ENCODE measurements at places on chromosomes 12 and 14.

DNA sequence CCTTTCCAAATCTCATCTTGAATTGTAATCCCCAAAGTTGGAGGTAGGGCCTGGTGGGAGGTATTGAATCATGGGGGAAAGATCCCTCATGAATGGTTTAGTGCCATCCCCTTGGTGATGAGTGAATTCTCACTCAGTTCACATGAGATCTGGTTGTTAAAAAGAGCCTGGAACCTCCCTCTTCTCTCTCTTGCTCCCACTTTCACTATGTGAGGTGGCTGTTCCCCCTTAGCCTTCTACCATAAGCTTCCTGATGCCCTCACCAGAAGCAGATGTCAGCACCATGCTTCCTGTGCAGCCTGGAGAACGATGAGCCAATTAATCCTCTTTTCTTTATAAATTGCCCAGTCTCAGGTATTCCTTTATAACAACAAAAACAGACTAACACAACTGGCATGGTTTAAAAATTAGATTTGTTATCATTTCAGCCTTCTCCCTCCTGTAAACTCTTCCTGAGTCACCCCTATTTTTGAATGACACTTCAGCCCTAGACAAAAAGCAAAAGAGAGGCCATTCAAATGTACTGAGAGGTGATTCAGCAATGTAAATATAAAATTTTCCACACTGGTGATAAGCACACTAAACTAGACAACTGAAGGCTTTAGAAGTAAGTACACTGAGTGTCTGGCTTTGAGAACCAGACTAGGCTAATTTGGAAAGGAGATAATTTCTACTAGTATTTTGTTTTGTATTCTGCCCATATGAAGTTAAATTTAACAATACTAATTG lies 212.1 kb upstream of the ABCD2 start:
- DNase-seq = no peak

DNA sequence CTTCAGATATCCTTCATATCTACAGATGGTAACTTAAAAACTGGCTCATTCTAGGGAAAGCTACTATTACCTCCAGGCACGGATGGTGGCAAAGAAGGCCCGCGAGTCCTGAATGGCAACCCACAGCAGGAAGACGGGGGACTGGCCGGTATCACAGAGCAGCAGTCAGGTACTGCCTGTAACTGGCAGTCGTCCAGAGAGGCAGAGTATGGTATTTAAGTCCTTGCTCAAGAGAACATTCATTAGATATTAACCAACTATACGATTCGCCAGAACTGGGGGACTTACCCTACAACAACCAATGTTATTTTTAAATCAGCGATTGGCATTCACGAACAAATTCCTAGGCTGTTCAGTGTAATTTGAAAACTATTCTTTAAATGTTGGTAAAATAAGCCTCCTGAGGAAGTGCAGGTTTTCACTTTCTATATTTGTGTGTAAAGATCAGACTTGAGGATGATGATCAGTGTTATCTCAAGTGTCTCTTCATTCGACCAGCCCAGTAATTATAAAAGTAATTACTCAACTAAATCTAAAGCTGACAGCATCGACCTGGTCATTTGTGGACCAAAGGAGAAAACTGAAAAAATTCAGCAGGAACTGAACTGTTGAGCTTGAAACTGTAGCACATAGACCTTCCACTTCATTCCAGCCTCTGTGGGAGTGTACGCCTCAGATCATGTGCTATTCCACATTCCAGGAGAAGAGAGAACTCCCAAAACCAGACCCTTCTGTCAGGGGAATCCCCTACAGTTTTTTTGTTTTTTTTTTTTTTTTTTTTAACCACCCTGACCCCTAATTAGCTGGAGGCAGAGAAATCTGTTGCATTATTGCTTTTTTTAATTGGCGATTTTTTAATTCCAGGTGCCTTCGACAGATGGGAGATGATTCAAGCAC lies 75.6 kb downstream of the ESR2 start:
- no peak for DNase-seq

GRCh38 chr12:67145692-67146091 lies 123.5 kb upstream of the CAND1 start:
- no peak for DNase-seq

DNA sequence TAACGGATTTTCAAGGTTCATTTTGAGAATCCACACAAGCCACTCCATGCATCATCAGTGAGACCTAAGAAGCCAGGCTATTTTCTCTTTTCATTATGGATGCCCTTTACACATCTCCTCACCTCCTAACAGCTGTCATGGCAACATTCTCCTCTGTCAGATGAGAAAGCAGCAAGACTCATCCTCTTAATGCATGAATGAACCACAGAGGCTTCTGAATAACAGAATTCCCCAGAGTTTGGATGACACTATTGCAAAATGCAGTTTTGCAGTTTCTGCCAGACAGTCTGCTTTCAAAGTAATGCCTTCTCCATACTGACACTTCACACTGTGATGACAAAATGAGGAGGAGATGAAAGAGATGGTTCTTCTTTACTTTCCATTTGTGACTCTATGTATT lies 286.7 kb upstream of the GRIP1 start:
- DNase-seq = no peak

DNA sequence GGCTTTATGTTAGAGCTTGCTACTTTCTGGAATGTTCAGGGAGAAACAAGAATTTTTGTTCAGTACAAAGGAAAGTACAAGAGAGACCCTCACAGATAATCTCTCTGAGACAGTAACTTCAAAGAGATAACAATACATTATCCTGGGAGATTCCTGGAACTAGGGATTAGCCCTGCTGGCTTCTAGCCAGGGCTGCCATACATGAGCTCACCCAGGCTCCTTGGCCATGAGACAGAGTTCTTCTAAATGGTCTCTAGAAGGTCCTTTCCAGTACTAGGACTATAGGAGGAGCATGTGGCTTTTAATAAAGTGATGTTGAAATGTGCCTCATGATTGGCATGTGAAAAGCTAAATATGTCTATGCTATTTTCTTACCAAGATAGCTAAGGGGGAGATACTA lies 342.5 kb downstream of the EMP1 start:
- DNase-seq = no peak

DNA sequence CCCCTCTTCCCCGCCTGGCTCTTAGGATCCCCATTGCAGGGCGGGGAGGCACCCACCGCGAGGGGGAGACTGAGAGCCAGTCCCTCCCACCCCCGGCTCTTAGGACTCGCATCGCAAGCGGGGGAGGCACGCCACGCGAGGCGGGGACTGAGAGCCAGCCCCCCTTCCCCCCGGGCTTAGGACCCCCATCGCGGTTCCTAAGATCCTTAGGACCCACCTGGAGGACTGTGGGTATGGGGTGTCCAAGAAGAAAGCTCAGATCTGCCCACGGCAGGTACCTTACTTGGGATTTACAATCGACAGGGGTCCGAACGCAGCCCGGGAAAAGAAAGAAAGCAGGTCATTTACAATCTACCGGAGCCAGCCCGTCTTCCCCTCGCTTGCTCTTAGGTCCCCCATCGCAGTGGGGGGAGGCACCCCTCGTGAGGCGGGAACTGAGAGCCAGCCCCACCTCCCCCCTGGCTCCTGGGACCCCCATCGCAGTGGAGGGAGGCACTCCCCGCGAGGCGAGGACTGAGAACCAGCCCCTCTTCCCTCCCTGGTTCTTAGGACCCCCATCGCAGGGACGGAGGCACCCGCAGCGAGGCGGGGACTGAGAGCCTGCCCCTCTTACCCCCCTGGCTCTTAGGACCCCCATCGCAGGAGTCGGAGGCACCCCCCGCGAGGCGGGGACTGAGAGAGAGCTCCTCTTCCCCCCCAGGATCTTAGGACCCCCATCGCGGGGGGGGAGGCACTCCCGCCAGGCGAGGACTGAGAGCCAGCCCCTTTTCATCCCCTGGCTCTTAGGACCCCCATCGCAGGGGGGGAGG lies 43.7 kb downstream of the DDX11 start:
- no peak for DNase-seq

GRCh38 chr12:96882862-96883261 lies 24.2 kb upstream of the NEDD1 start:
- DNase-seq = peak; percentile 26

DNA sequence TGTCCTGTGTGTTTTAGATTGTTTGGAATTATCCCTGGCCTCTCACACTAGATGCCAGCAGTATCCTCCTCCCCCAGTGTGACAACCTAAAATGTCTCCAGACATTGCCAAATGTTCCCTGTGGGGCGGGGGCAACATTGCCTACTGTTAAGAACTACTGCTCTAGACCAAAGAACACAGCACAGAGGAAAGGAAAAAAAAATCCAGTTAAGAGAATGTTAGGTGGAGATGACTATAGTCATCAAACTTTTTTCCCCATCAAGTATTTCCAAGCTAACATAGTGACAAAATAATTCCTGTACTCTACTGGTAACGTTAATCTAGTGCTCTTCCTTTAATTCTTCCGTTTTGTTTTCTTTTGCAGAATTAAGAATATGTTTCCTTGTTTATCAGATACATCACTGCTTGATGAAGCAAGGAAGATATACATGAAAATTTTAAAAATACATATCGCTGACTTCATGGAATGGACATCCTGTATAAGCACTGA lies 3.5 kb downstream of the CDKN1B start:
- DNase-seq = no peak

GRCh38 chr14:91112194-91112593 lies 1.7 kb upstream of the DGLUCY start:
- DNase-seq = no peak
